M059J (cell line): ENCODE measurements at places on chromosomes 5 and 9.

DNA sequence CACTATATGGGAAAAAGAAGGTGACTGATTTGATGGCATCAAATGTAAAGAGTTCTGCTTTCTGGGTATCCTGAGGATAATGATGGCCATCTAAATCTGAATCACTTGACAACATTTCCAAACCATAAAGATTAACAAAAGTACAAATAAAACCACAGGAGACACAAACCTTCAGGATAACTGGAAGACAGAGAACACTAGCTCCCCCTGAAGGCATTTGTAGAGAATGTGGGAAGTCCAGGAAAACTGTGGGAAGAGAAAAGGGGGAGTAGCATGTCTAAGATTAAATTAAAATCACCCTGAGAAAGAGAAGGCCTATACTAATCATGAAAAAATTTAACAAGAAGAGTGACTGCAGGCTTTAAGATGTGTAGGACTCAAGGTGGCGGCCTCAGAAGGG lies 116.2 kb downstream of the PRELID2 start:
- peak; percentile 36 for DNase-seq

GRCh38 chr9:33450621-33451146 lies 3.3 kb upstream of the AQP3 start:
- DNase-seq = no peak

GRCh38 chr9:18023332-18023731 lies 444.5 kb downstream of the SH3GL2 start:
- peak; percentile 12 for DNase-seq

DNA sequence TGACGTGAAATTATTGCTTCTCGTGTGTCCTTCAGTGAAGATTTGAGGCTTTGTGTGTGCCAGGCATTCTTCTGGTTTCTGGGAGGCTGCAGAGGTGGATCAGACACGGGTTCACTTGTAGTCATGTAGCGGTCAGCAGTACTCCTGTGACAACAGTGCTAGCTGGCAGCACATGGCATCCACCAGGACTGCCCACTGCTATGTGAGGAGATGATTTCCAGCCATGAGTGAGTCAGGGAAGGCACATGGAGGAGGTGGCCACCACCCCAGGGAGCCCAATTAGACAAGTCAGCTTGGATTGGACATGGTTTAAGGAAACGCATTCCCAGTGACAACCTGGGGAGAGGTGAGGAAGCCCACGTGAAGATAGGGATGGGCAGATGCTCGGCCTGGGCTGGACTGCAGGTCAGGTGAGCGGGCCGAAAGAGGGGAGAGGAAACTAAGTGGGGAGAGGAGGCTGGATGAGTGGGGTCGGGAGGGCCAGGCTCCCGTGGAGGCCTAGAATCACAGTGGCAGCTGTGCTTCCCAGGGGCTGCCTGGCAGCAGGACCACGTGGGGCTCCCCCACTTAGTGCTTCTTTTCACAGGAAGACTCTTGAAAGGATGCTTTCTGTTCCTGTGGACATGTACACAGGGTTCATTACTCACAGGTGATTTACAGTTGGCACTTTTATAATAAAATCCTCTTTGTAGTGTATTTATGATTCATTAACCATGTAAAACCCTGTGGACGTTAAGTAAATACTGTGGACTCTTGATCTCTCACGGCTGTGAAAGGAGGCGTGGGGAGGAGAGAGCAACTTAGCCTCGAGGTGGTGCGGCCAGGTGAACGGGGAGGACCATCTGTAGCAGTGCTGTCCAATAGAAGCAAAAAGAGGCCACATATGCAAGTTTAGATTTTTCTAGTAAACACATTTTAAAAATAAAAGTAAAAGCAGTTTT lies 80.0 kb upstream of the OTULINL start:
- no peak for DNase-seq

DNA sequence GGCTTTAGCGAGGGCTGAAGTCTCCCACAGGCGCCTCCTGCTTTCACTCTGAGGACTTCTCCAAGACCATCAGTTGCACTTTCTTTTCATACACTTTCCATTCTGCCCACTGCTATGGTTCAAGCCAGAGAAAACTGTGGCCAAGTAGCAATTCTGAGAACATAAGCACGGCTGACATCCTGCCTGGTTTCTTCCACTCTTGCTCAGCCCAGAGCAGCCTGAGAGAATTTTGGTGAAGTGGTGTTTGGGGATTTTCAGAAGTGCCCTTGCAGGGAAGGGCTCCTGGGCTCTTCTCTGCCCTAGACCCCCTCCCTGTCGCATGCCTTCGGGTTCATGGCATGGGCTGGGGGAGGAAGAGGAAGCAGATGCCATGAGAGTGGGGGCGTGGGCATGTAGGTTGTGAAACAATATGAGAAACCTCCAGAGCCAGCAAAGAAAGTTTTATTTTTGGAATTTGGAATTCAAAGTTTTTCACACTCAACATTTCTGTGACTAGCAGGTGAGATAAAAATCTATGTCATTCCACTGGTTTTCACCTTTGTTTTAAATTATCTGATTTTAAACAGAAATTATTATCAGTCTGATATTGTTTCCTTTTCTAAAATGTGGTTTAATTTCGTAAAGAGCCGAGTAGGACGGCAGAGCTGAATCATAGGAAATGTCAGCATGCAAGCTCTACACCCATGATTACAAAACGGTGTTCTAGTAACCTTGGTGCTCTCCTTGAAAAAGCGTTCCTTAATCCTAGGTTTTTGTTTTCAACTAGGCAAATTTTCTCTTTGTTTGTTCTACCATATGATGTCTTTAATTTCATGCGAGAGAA lies 27.8 kb upstream of the TNFSF8 start:
- DNase-seq = no peak

DNA sequence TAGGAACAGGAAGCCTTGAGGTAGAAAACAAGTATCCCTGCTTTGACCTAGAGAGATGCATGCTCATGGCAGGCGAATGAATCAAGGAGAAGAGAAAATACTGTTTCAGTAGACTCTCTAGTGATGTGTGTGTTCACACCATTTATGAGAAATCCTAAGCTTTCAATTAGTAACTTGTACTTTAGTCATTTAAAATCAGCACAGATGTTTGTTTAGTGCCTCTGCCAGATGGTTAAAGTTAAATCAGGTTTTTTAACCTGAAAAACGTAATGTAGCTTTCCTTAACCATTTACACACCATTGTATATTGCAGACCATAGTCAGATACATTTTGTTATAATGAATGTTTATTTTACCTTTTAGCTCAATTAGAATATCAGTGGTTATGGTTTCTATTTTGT lies 5.0 kb downstream of the TJP2 start:
- no peak for DNase-seq

DNA sequence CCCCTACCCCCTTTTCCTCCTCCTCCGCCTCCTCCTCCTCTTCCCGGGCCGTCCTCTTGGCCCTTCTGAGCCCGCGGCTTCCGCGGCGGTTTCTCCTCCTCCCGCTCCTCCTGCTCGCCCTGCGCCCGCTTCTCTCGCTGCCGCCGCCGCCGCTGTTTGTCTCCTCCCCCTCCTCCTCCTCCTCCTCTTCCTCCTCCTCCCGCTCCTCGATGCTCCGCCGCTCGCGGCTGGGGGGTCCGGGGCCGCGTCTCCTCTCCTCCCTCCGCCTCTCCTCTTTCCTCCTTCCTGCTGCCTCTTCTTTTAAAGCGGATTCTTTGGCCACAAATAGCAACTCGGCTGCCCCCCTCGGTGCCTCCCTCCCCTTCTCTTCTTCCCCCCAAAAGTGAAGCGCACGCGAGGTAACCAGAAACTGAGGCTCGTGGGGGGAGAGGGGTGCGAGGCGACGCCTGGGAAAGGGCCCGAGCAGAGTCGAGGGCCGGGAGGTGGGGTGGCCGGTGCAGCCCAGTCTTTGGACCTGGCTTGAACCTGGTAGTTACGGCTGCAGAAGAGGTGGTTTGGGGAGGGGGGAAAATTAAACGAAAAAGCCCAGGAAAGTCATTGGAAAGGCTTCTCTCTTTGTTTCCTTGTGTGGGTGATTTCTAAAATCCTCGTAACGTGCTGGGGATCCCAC lies 1058.5 kb upstream of the DMAC1 start:
- DNase-seq = peak; percentile 2

DNA sequence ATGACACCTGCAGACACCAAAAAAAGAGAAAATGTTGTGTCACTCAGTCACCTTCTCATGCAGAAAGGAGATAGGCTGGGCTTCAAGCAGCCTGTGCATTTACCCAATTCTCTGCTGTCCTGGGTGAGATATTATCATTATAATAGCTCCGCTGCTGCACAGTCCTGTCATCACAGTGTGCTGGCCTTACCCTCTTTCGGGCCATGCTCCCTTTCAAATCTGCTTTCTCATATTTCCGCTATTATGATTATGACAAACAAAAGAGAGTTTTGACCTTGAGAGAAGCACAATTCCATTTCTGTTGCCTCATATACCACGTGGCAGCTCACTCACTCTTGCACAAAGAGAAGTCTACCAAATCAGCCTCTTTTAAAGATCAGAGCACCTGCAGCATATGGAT lies 1350.1 kb upstream of the ACO1 start:
- DNase-seq = no peak

- peak; percentile 34 for DNase-seq
Observed at GRCh38 chr5:111930449-111930848, 173.5 kb upstream of the NREP start.

DNA sequence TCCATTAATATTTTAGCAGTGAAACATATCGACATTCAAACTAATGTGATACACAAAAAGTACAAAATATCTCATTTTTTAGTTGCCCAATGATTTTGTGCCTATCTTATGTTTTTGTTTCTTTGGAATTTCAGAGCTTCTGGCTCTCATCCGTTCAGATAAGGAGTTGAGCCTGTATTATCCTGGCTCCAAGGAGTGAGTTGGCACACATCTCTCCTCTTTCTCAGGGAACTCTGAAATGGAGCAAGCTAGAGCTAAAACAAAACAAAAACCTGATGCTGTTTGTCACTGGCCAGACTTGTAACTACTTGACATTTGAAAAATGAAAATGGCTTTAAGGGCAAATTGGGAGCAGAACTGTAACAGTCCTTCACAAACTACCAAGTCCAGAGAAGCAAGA lies 131.3 kb upstream of the SLC28A3 start:
- no peak for DNase-seq

GRCh38 chr5:96016216-96016615 lies 54.6 kb upstream of the ELL2 start:
- DNase-seq = no peak

DNA sequence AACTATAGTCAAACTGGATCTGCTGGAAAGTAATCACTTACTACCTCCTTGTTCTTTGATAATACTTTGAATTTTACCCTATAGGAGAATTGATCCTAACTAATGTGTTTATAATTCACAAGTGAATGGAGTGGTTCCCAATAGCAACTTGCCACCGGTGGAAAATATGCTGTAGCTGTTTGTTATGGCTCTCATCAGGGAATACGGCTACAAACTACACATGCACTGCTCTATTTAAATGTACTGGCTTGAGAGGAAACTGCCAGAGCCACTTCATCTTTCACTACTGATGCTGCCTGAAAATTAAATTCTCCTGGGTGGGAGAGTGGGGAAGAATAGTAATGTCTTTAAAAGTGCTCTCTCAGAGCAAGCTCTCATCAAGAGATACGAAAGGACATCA lies 448.5 kb upstream of the GRAMD2B start:
- no peak for DNase-seq

DNA sequence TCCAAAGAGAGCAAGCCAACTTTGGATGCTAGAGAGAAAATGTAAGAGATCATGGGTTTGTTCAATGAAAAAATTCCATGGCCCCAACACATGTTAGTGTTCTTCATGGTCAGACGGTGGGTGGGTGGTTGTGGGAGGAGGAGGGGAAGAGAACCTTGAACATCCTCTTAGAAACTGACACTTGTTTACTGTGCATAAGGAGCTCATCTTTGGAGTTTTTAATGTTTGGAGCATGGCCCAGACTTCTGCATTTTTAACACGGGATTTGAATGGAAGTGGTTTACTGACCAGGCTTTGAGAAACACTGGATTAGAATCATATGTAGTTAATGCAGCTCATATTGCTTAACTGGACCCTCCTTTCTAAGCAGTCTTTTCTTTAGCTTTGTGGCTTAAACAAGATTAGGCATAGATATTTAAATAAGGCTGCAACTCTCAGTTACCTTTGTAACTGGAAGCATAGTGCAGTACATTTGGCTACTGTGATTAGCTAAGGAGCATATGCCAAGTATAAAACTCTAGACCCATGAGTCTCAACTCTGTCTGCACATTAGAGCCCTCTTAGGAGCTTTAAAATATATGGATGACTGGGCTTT lies 60.1 kb downstream of the FOCAD start:
- DNase-seq = no peak

GRCh38 chr9:30732060-30732459 lies 1652.4 kb upstream of the ACO1 start:
- no peak for DNase-seq

- no peak for DNase-seq
Observed at GRCh38 chr5:141258948-141259347, 13.8 kb downstream of the PCDHB15 start.

- no peak for DNase-seq
Observed at GRCh38 chr5:135825373-135826220, 8.9 kb upstream of the SLC25A48 start.

DNA sequence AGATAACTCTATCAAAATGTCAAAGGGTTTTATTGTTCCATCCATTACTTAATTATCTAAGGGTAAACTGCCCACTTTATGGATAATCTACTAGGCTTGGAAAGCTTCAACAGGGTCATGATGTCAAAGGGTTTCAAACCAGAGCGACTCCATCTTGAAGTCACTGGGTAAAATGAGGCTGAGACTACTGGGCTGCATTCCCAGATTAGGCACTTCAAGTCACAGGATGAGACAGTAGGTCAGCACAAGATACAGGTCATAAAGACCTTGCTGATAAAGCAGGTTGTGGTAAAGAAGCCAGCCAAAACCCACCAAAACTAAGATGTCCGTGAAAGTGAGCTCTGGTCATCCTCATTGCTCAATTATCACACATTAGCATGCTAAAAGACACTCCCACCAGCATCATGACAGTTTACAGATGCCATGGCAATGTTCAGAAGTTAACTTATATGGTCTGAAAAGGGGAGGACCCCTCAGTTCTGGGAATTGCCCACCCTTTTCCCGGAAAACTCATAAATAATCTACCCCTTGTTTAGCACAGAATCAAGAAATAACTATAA lies 138.6 kb downstream of the GNAQ start:
- no peak for DNase-seq

- DNase-seq = no peak
Observed at GRCh38 chr5:161685461-161685860, at the start of gene GABRA6. Gene GABRA6, plus strand, starts transcription at chr5:161685721. Its CDS starts 269 bp downstream, at chr5:161685990.

- DNase-seq = no peak
Observed at GRCh38 chr9:129615407-129616285, 5.3 kb downstream of the C9orf50 start.

- peak; percentile 85 for DNase-seq
Observed at GRCh38 chr5:59831326-59832010, 62.1 kb downstream of the PDE4D start.

DNA sequence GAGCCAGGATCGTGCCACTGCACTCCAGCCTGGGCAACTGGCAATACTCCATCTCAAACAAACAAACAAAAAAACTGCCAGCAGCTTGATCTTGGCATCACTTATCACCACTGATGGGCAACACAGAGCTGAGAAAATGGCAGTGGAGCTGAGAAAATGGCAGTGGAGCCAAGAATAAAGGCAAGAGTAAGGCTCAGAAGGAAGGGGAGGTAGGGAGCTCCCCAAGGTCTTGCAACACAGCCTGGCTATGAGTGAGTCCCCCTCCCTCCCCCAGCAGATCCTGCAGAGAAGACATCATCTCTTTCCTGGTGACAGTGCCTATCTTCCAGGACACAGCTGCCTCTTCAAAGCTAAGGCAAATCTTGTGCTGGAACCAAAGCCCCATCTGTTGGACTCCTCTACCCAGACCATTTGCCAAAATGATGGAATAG lies 70.3 kb downstream of the UGCG start:
- peak; percentile 78 for DNase-seq
